ENCODE measurements at places on chromosomes 12 and 14.

DNA sequence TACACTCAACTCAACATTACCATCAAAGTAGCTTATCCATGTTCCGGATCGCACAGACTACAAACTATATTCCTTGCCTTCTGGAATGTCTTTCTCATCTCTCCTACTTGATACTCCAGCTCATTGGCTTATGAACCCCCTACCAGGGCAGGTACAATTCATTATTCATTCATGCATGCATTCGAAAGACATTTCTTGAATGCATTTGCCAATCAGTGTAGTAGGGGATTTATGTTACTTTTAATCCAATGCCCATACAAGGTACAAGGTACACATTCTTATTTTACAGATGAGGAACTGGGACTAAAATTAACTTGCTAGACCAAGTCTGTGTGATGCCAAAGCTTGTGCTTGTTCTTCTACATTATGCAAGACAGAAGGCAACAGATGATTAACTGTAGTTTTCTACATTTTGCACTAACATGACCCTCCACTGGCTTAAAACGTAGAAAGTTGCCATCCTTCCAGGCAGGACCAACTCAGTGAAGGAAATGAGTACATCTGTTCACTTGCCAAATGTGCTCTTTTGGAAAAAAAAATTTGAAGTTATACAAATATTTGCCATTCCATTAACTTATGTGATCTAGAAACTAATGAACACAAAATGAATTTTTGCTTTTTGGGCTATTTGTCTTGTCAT is 53.8 kb upstream of the KCNJ8 start:
- DNase-seq: no peak

- no peak for DNase-seq
These were observed 231.7 kb downstream of the ADAMTS20 start for GRCh38 chr12:43320281-43320680.

DNA sequence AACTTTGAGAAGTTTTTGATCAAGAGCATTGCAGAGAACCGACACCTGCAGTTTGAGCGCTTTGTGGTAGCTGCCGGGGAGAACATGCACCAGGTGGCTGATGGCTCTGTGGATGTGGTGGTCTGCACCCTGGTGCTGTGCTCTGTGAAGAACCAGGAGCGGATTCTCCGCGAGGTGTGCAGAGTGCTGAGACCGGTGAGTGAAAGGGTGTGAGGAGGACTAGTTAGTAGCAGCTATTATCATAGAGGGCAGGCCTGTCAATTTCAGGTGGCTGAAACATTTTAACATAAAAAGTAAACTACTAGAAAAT is 27.0 kb upstream of the HIGD1C start:
- DNase-seq: no peak

DNA sequence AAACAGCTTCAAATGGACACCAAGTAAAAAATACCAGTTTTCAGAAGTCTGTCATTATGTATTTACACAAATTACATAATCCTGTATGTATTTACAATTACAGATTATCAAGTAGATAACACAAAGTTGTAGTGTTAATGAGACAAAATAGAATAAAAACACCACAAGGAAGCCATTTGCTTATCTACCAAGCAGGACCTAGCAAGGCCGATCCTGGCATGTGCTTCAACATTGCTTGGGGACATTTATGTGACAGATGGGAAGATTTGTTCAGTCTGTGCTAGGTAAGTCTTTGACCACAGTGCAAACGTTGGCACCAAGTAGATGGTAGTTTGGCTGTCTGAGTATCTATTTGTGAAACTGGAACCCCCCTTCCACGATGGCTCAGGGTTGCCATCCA is 35.8 kb downstream of the BCAT1 start:
- DNase-seq: no peak

- DNase-seq: no peak
These were observed 203.2 kb downstream of the PAWR start for GRCh38 chr12:79487386-79488110.

- DNase-seq: no peak
These were observed 578.6 kb downstream of the RERGL start for GRCh38 chr12:17511369-17511768.

GRCh38 chr12:6183689-6184428 is 16.3 kb upstream of the CD9 start:
- DNase-seq: peak; percentile 69

- no peak for DNase-seq
These were observed 48.9 kb upstream of the EML1 start for GRCh38 chr14:99744199-99744872.

DNA sequence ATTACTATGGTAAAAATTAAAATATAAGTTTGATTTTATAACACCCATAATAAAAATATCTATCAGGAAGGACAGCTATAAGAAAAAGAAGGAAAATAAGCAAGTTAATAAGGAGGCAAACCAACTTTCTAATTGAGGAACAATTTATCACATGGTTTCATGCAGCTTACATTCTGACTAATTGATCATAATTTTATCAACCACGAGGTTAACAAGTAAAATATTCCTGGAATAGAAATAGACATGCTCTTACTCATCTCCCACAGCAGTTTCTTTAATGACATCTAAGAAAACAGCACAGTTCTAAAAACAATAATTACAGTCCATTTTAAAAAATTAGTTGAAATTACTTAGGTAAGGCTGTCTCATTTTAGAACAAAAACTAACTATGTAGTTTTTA is 130.8 kb upstream of the KRR1 start:
- DNase-seq: peak; percentile 21

DNA sequence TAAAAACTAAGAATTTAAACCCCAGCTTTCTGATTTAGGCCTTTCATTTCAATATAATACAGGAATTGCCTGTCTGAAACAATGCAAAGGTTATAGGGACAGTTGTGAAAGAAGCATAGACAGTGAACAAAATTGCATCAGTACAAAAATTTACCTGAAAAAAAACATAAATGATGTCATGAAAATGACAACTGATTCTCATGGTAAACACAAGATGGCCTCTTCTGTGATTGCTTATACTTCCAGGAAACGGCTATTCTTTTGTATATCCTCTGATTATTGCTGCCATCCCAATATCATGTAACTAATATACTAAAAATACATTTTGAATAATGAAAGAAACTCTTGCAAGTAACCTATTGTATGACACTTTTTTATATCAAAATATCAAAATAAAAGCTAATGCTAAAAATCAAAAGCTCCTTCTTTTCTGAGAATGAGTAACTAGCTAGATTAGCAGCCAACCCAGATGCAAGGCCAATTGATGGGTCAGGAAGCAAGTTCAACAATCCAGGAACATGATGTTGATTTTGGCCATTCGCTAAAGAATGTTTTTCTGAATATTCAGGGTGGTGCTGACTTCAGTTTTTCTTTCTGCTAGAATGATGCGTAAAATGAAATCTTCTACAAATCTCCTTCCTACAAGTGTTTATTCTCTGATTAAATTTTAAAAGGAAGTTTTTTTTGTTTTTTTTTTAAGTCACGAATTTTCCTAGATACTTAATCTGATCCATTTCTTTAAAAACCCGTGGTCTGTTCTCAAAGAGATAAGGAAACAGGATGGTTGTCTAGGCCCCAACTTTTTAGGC is 83.6 kb downstream of the ALX1 start:
- no peak for DNase-seq

GRCh38 chr12:15701631-15702156 is 87.5 kb downstream of the EPS8 start:
- DNase-seq: peak; percentile 32

- DNase-seq: peak; percentile 28
These were observed 81.1 kb upstream of the GTF2A1 start for GRCh38 chr14:81301813-81302212.

GRCh38 chr12:13211191-13211858 is 14.8 kb downstream of the EMP1 start:
- no peak for DNase-seq

GRCh38 chr12:53750812-53751335 is 905 bp downstream of the CISTR start:
- peak; percentile 34 for DNase-seq

DNA sequence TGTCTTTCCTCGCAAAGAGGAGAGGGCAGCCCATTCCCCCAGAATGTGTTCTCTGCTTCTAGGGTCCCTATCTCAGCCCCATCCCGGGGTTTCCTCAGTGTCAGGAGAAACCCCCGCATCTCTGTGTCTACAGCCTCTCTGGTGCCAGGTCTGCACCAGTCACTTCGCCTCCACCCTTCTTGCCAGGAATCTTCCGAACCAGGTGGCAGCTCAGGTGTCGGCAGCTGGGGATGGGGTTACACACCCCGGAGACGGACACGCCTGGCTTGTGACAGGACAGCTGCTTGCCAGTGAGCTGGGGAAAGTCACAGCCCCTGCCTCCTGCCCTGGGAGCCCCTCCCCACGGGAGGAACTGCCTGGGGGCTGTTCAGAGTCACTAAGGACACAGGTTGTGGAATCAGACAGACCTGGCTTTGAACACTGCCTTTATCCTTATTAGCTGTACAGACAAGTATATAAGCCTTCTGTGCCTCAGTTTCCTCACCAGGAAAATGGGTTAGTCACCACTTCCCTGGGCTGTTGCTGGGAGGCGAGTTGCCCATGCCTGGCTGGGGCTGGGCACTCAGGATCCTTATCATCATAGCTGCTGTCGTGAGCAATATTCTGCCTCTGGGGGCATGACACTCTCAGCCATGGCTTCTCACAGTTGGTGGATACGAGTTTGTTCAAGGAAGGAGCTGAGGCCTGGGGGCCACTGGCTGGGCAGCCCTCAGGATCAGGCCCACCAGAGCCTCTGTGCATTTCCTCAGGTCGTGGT is 10.8 kb downstream of the HIP1R start:
- DNase-seq: peak; percentile 51

DNA sequence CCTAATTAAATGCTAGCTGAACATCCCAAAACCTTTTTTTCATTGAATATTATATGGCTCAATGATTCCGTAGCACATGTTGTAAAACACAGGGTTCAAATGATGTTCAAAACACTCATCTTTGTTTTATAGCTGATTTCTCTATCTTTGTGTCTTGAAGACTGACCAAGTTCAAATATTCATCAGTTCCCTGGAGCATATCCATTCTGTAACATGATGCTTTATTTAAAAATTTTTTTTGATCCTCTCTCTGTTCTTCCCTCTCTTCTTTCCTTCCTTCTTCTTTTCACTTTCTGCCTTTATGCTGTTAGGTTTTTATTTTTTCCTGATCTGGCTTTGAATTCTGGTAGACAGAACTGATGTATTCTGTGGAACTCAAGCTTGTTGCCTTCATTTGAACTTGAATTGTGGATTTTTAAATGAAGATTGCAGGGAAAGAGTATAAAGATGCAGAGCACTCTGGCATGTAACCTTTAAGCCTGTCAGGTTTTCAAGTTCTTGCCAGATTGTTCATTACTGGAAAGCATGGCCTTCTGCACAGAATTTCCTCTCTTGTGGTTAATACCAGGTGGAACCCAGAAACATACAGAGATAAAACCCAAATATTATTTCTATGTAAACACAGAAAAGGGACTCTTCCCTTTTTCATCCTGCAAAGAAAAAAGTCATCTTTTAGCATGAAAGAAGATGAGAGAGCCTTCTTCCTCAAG is 39.5 kb downstream of the PROX2 start:
- DNase-seq: no peak

DNA sequence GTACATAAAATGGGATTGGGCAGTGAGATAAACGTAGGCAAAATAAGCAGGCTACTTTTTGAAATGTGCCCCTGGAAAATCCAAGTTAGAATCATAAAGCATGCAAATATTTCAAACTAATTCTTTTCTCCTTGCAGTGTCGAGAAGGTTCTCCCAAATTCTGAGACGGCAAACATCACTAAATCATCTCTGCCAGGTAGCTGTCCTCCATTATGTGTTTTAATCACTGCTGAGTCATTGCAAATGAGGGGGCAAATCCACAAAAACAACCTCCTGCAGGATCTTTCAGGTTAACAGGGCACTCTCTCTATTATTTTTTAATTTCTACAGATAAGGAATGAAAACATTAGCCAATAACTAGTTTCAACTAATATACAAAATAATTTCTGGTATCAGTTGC is 63.2 kb upstream of the RIC8B start:
- no peak for DNase-seq

- DNase-seq: peak; percentile 6
These were observed 866.0 kb upstream of the TMEM132C start for GRCh38 chr12:127401005-127401404.

- no peak for DNase-seq
These were observed 48.4 kb upstream of the JDP2 start for GRCh38 chr14:75379246-75379929.

- no peak for DNase-seq
These were observed 210.9 kb upstream of the ARID2 start for GRCh38 chr12:45518291-45519235.

DNA sequence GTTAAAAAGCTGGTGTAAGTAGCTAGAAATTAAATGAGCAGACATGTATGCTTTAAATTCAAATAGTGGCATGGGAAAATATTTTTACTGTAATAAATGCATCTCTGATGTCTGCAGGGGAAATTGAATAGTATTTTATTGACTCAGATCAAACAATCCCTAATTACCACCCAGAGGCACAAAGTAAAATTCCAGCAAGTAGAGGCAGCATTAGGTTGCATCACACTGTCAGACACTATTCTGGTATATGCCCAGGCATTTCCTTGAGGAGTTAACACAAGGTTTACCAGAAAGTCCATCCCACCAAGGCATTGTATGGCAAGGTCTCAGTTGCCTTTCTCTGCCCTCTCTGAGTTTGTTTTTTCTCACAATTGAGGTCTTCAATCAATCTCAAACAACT is 201.6 kb upstream of the KITLG start:
- no peak for DNase-seq

- DNase-seq: peak; percentile 32
These were observed 891 bp downstream of the PLEKHA5 start for GRCh38 chr12:19130224-19131024.

DNA sequence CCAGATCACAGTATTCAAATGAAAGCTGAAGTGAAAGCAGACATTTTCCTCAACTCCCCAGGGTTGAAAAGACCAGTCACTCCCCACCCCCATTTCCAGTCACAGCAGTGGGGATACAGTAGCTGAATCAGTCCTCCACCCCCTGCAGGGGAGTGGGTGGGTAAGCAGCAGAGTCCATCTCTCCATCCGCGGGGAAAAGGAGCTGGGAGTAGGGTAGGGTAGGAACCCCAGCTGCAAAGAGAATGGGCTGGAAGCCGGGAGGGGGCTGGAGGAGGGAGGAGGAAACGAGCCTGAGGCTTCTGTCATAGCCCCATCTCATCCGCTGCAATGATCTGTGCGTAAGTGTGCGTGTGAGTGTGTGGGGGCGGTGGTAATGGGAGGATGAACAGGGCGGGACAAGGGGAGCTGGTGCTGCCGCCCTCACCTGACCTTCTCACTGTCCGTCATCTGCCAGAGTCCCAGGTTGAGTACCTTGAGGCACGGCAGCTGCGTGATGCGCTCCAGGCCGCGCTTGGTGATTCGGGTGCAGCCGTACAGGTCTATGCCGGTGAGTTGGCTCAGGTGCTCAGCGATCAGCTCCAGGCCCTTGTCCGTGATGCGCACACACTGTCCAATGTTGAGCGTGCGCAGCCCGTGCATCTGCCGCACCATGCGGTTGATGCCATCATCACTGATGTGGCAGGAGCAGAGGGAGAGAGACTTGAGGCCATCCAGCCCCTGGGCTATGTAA is 1.8 kb downstream of the FBXL14 start:
- DNase-seq: no peak

Data from myocyte (in vitro differentiated cells).